ENCODE measurements at places on chromosomes 6 and 20. TPM values are rescaled to one million over a fixed set of nuclear protein-coding genes. Genes with fewer than 3 reads are reported as not detected.

- no peaks in the 10 kb centered on the region for H3K36me3 ChIP-seq
- no peaks in the 10 kb centered on the region for H3K4me1 ChIP-seq
- no peak for DNase-seq
- peaks cover 8% of the 10 kb centered on the region for H3K27me3 ChIP-seq
- H3K4me3 ChIP-seq = no peak overlapping the region
These were observed 98.7 kb upstream of the LRFN2 start for GRCh38 chr6:40685862-40686261.

The MYO6 gene
- 18.3 TPM for total RNA-seq

GRCh38 chr6:35079311-35080000, 61.7 kb downstream of the TCP11 start:
- peaks cover 12% of the 10 kb centered on the region for H3K4me1 ChIP-seq
- no peak overlapping the region for H3K27ac ChIP-seq
- H3K36me3 ChIP-seq = no peaks in the 10 kb centered on the region
- H3K4me3 ChIP-seq = no peak overlapping the region

- H3K4me1 ChIP-seq = peaks cover 35% of the 10 kb centered on the region
- H3K4me3 ChIP-seq = no peak overlapping the region
- H3K27me3 ChIP-seq = peaks cover 26% of the 10 kb centered on the region
- DNase-seq = no peak
These were observed 84.9 kb upstream of the MLN start for GRCh38 chr6:33888664-33889200.

DNA sequence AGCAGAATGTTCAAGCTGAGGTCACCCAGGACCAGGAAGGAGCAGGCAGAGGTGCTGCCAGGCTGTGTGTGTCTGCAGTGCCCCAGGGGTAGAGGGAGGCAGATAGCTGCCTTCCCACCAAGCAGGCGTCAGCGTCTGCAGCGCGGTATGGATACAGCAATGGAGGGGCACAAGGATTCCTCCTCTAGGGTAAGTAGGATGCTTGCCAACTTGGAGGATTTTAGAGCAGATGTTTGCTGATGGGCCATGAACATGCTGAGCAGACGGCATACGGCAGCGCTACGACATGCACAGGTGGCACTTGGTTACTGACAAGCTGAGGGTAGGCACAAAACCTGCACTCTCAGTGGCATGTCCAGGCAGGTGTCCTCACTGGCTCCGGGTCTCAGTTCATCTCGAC, 48.1 kb downstream of the PSMG4 start:
- no peak for DNase-seq
- peaks cover 58% of the 10 kb centered on the region for H3K27me3 ChIP-seq
- H3K4me3 ChIP-seq = no peak overlapping the region
- no peak overlapping the region for H3K27ac ChIP-seq
- no peaks in the 10 kb centered on the region for H3K4me1 ChIP-seq

The TGIF2 gene
- 9.2 TPM for total RNA-seq

The SMLR1 gene
- not detected for total RNA-seq

The SNAI1 gene
- 6.8 TPM for total RNA-seq

- no peaks in the 10 kb centered on the region for H3K36me3 ChIP-seq
- no peaks in the 10 kb centered on the region for H3K4me1 ChIP-seq
- H3K27ac ChIP-seq = no peak overlapping the region
- H3K4me3 ChIP-seq = no peak overlapping the region
- no peaks in the 10 kb centered on the region for H3K27me3 ChIP-seq
These were observed 493.5 kb upstream of the FLRT3 start for GRCh38 chr20:14830899-14831298.

GRCh38 chr6:12968290-12968689, 251.7 kb downstream of the PHACTR1 start:
- H3K36me3 ChIP-seq = no peaks in the 10 kb centered on the region
- H3K27me3 ChIP-seq = no peaks in the 10 kb centered on the region
- peak overlapping the region; percentile 81 for H3K4me3 ChIP-seq
- peak overlapping the region; percentile 91 for H3K27ac ChIP-seq
- DNase-seq = no peak

DNA sequence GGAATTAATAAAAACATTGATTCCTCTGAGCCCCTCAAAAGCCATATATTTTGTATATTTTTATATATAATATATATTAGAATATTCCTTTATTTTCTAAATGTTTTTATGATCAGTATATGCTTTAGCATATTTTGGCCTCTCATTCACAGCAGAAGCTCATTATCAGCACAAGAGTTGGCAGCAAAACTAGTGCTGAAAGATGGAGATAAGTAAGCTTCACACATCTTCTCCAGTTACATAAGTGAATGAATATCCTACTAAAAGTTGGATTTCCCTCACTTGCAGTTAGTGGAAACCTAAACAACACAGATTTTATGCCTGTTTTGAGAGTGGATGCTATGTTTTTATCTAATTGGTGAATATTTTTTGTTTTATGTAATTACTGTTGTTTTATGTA, 1303.8 kb upstream of the ADGRB3 start:
- no peaks in the 10 kb centered on the region for H3K36me3 ChIP-seq
- no peak overlapping the region for H3K4me3 ChIP-seq
- no peak overlapping the region for H3K27ac ChIP-seq

- H3K4me3 ChIP-seq = no peak overlapping the region
- H3K27me3 ChIP-seq = no peaks in the 10 kb centered on the region
- H3K4me1 ChIP-seq = no peaks in the 10 kb centered on the region
- no peaks in the 10 kb centered on the region for H3K36me3 ChIP-seq
These were observed 13.4 kb downstream of the FAM110A start for GRCh38 chr20:846894-847278.

The TSHZ2 gene
- total RNA-seq = not detected

DNA sequence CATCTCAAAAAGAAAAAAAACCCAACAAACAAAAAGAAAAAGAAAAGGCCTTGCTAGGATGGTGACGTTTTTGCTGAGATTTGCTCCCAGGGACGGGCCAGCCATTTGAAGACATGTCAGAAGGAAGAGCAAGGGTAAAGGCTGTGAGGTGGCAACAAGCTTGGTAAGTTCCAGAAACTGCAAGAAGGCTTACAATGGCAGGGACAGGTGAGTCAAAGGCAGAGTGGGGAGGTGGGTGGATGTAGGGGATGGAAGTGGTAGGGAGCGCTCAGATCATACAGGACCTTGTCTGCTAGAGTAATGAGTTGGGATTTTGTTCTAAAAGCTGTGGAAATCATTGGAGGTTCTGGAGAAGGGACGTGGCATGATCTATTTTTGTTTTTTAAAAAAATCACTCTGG, 4.3 kb downstream of the KIF3B start:
- H3K4me1 ChIP-seq = peaks cover 35% of the 10 kb centered on the region
- H3K27ac ChIP-seq = no peak overlapping the region
- H3K36me3 ChIP-seq = no peaks in the 10 kb centered on the region
- DNase-seq = no peak

DNA sequence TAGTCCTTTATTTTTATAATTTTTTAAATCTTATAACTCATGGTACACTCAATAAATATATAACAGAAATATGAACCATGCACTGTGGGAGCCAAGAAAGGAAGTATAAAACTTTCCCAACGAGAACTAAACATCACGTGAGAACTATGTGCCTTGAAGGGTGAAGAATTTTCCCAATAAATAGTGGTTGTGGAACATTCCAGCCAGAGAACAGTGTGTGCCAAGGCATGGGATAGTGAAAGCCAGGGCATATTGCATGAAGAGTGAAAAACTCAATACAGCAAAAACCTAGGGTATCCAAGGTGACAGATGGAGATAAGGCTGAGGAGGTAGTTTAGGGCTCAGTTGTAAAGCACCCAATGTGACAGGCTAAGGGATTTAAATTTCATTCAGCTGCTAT, 86.1 kb downstream of the SIM1 start:
- no peak overlapping the region for H3K4me3 ChIP-seq
- H3K27ac ChIP-seq = no peak overlapping the region
- H3K36me3 ChIP-seq = no peaks in the 10 kb centered on the region

- peaks cover 11% of the 10 kb centered on the region for H3K36me3 ChIP-seq
- H3K27ac ChIP-seq = no peak overlapping the region
- no peak for DNase-seq
These were observed 3.7 kb downstream of the PIM1 start for GRCh38 chr6:37173493-37174195.

The RSPO3 gene
- not detected for total RNA-seq

The FAM162B gene
- 7.9 TPM for total RNA-seq

The RIPOR2 gene
- total RNA-seq = 18.1 TPM

The COL12A1 gene
- total RNA-seq = 309 TPM

DNA sequence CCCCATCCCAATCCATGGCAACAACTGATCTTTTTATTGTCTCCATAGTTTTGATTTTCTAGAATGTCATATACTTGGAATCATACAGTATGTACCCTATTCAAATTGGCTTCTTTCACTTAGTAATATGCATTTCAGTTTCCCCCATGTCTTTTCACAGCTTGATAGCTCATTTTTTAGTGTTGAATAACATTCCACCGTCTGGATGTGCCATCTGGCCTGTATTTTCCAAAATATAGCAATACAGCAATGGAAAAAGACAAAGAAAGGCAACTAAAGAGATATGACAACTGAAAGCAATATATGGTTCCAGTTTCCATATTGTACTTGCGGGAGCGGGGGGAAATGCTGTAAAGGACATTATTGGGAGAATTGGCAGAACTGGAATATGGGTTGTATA, 166.4 kb upstream of the NT5E start:
- no peak for DNase-seq
- no peaks in the 10 kb centered on the region for H3K36me3 ChIP-seq
- H3K4me3 ChIP-seq = no peak overlapping the region
- H3K4me1 ChIP-seq = no peaks in the 10 kb centered on the region
- no peak overlapping the region for H3K27ac ChIP-seq

GRCh38 chr6:45686841-45687569, 309.3 kb upstream of the SUPT3H start:
- H3K4me3 ChIP-seq = no peak overlapping the region
- H3K27ac ChIP-seq = no peak overlapping the region
- peaks cover 22% of the 10 kb centered on the region for H3K4me1 ChIP-seq
- H3K36me3 ChIP-seq = peaks cover 4% of the 10 kb centered on the region
- H3K27me3 ChIP-seq = peaks cover 5% of the 10 kb centered on the region

DNA sequence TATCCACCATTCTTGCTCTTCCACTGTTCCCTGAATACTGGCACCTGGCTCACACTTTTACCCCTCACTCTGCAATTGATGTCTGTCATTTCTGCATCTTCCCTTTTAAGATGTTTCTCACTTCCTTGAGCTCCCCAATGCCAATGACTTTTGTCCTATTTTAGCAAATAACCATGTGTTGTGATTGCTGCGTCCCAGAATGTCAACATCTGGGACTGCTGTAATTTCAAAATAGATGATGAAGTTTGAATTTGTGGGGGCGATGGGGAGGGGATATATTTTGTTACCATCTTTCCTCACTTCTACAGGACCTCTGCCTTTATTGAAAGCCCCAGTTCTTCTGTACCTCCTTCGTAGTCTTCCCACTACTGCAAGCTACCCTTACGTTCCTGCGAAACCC, 40.0 kb upstream of the ADGRF5 start:
- peaks cover 2% of the 10 kb centered on the region for H3K27me3 ChIP-seq
- no peak overlapping the region for H3K27ac ChIP-seq
- H3K4me1 ChIP-seq = no peaks in the 10 kb centered on the region
- DNase-seq = no peak
- no peak overlapping the region for H3K4me3 ChIP-seq

The ADGRB3 gene
- 0.05 TPM for total RNA-seq

- peaks cover 49% of the 10 kb centered on the region for H3K27me3 ChIP-seq
- no peak overlapping the region for H3K4me3 ChIP-seq
- H3K36me3 ChIP-seq = no peaks in the 10 kb centered on the region
- H3K4me1 ChIP-seq = no peaks in the 10 kb centered on the region
- no peak for DNase-seq
These were observed 25.8 kb downstream of the KCNB1 start for GRCh38 chr20:49456646-49457045.

DNA sequence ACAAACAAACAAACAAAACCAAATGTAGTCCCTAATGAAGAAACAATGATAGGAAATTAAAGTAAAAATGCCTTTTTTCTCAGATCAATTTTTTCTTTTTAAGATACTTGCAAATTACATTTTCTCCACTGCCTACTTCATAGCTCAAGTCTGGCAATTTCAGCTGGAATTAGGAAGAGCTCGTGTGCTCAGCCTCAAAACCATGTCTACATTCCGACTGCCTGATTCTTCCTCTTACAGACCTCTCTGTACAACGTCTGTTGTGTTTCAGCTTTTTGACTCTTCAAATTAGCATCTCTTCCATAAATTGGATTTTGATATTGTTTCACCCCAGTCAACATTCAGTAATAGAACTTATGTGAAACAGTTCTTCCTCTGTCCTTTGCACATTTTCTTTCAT, 9.3 kb upstream of the EDN1 start:
- DNase-seq = no peak
- 0 out of 2 replicates have a peak, but pooled peaks cover 8% of the 10 kb centered on the region for H3K36me3 ChIP-seq
- H3K27me3 ChIP-seq = no peaks in the 10 kb centered on the region
- peak overlapping the region; percentile 82 for H3K27ac ChIP-seq
- H3K4me3 ChIP-seq = peak overlapping the region; percentile 70

GRCh38 chr6:157280947-157281346, 42.4 kb downstream of the TMEM242 start:
- H3K36me3 ChIP-seq = no peaks in the 10 kb centered on the region
- H3K27me3 ChIP-seq = peaks cover 7% of the 10 kb centered on the region
- no peak overlapping the region for H3K27ac ChIP-seq
- H3K4me1 ChIP-seq = no peaks in the 10 kb centered on the region
- no peak for DNase-seq
- H3K4me3 ChIP-seq = no peak overlapping the region

- peaks cover 50% of the 10 kb centered on the region for H3K4me1 ChIP-seq
- no peaks in the 10 kb centered on the region for H3K27me3 ChIP-seq
- no peak for DNase-seq
- H3K4me3 ChIP-seq = no peak overlapping the region
These were observed 116.6 kb downstream of the PTPRK start for GRCh38 chr6:128403618-128404444.

The AGER gene
- total RNA-seq = 6.8 TPM

- no peak overlapping the region for H3K4me3 ChIP-seq
- DNase-seq = no peak
- no peak overlapping the region for H3K27ac ChIP-seq
- H3K27me3 ChIP-seq = peaks cover 17% of the 10 kb centered on the region
- no peaks in the 10 kb centered on the region for H3K4me1 ChIP-seq
These were observed 45.9 kb upstream of the PKHD1 start for GRCh38 chr6:52133324-52133723.

DNA sequence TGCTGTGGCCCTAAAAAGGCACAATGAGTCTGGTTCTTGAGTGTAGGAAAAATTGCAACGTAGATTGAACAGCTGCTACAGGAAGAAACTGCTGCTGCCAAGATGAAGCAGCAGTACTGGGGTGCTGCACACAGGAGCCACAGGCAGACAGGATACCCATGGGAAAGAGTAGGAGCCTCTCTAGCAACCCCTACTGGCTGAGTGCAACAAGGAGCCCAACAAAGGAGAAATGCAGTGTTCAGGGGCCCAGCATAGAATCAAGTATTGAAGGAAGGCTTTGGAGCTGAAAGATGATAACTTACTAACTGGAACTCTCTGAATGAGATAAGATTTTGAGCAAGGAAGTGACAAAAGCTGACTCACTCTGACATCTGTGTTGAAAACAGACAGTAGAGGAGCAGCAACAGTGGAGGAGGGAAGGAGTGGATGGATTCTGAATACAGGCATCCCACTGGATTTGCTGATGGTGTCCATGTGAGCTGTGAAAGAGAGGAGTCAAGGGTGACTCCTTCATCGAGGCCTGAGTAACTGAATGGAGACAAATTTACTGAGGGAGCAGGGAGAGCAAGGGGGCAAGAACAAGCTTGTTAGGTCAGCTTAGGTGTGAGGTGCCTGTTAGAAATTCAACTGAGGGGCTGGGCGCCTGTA, 534.7 kb upstream of the JARID2 start:
- H3K27ac ChIP-seq = peak overlapping the region; percentile 90
- peaks cover 78% of the 10 kb centered on the region for H3K4me1 ChIP-seq
- H3K4me3 ChIP-seq = peak overlapping the region; percentile 56
- no peaks in the 10 kb centered on the region for H3K36me3 ChIP-seq
- peaks cover 6% of the 10 kb centered on the region for H3K27me3 ChIP-seq

Data from HFFc6 (cell line).